Activated B cell treated with CpG ODN at 0.5 μM for 24 hours (primary cell): ENCODE measurements at places on chromosomes 4 and X. TPM values are rescaled to one million over a fixed set of nuclear protein-coding genes. Genes with fewer than 3 reads are reported as not detected.

GRCh38 chr4:17812801-17813200 is 2.0 kb downstream of the NCAPG start:
- no peak for DNase-seq
- H3K27ac ChIP-seq = no peak overlapping the region
- no peaks in the 10 kb centered on the region for H3K27me3 ChIP-seq
- peaks cover 40% of the 10 kb centered on the region for H3K4me1 ChIP-seq
- no peak overlapping the region for H3K4me3 ChIP-seq

GRCh38 chr4:165994701-165995100 is 121.7 kb downstream of the TLL1 start:
- no peak overlapping the region for H3K27ac ChIP-seq
- H3K4me1 ChIP-seq = no peaks in the 10 kb centered on the region
- H3K4me3 ChIP-seq = no peak overlapping the region
- no peaks in the 10 kb centered on the region for H3K36me3 ChIP-seq

GRCh38 chr4:98026362-98026761 is 116.9 kb downstream of the STPG2 start:
- no peaks in the 10 kb centered on the region for H3K4me1 ChIP-seq
- no peak overlapping the region for H3K27ac ChIP-seq
- H3K4me3 ChIP-seq = no peak overlapping the region
- no peaks in the 10 kb centered on the region for H3K36me3 ChIP-seq

DNA sequence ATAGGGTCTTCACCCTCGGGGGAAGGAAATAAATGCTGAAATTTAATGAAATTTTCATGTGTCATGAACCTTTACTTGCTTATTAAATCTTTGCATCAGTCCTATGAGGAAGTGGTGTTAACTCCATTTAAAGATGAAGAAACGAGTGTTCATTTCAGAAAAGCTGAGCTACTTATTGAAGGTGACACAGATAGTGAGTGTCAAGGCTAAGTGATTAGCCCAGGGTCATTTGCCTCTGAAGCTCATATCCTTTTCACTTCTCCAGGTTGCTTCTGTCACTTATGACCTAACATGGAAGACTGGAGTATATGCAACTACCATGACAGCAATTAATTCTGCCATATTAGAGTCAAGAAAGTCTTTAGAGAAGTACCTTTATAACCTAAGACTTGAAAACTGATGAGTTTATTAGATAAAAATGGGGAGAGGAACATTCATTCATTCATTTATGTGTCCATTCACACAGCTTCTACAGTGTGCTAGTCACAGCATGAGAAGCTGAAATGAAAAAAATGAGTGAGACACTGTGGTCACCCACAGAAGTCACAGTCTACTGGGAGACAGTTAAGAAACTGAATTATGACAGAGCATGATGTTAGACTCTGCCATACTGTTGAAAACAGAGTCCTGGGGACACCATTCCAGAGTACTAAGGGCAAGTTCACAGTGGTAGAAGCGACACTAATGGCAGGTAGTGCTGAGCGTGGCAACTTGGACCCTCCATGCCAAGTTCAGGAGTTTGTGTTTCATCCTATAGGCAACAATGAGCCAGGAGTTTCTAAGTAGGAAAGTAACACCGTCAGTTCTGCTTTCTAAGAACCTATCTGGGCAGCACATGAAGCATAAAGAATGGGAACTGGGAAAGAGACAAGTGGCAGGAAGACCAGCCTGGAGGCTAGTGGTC is 21.3 kb downstream of the ALPK1 start:
- no peak for DNase-seq
- peaks cover 5% of the 10 kb centered on the region for H3K36me3 ChIP-seq
- H3K4me1 ChIP-seq = peaks cover 28% of the 10 kb centered on the region
- no peaks in the 10 kb centered on the region for H3K27me3 ChIP-seq
- no peak overlapping the region for H3K4me3 ChIP-seq

DNA sequence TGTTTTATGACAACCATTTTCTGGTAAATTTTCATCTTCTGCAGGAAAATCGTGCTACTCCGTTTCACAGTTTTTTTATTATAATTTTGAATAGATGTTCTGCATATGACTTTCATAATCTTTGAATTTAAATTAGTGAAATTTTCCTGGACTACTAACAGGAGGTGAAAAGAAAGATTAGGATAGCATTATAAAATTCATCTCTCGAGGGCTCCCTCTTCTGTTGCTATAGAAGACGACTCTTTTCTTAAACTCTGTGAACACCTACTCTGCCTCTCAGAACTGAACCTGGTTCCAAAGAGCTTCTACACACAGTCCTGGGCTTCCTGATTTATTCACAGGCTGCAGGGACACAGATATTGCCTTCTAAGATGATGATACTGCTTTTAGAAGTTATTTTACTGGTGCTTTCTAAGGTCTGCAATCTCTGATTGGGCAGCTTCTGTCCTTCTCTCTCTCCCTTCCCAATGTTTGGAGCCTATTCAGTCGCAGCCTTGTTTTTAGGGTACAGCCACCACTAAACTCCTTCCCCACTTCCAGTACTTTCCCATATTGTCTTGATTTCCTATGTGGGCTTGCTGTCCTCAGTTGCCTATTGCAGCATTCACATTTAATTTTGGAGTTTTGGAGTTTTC is 10.1 kb upstream of the SAP30 start:
- no peaks in the 10 kb centered on the region for H3K4me1 ChIP-seq
- no peak overlapping the region for H3K4me3 ChIP-seq
- no peak overlapping the region for H3K27ac ChIP-seq
- H3K27me3 ChIP-seq = no peaks in the 10 kb centered on the region
- no peaks in the 10 kb centered on the region for H3K36me3 ChIP-seq
- DNase-seq = no peak

DNA sequence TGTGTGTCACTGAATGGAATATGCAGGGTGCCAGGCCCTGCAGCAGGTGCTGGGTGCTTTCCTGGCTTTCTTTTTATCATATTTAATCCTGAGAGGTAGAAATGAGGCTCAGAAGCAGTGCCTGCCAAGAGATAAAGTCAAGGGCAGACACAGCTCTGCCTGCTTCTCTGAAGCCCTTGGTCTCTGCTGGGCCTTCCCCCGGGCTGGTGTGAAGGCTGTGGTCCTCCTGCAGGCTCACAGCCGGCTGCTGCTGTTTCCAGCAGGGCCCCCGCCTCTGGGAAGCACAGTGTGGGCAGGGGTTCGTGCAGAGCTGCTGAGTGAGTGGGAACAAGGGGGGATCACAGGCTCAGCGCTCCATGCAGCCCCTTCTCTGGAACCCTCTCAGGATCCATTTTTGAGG is 49.6 kb downstream of the TBC1D14 start:
- DNase-seq = no peak
- no peak overlapping the region for H3K27ac ChIP-seq
- H3K27me3 ChIP-seq = no peaks in the 10 kb centered on the region
- H3K36me3 ChIP-seq = no peaks in the 10 kb centered on the region

DNA sequence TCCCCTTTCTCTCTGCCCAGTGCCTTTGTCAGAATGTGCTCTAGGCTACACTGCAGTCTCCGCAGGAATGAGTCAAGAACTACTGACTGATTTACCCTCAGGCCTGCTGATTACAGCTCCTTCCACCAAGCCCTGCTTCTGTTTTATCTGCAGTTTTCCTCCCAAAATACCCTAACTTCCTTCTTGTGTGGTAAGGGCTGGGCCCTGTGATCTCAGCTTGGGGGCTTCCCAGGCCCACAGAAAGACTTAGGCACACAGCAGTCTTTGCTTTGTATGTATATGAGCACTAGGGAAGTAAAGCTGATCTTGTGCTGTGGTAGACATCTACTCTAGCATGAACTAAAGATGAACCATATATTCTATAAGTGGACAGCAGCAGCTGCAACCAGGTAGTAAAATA is 18.8 kb downstream of the PAK3 start:
- no peaks in the 10 kb centered on the region for H3K4me1 ChIP-seq
- no peaks in the 10 kb centered on the region for H3K27me3 ChIP-seq
- no peak overlapping the region for H3K27ac ChIP-seq

- H3K27ac ChIP-seq = no peak overlapping the region
- no peaks in the 10 kb centered on the region for H3K36me3 ChIP-seq
- no peak overlapping the region for H3K4me3 ChIP-seq
- DNase-seq = no peak
- no peaks in the 10 kb centered on the region for H3K4me1 ChIP-seq
Observed at GRCh38 chr4:125961626-125962025, 646.9 kb downstream of the FAT4 start.

DNA sequence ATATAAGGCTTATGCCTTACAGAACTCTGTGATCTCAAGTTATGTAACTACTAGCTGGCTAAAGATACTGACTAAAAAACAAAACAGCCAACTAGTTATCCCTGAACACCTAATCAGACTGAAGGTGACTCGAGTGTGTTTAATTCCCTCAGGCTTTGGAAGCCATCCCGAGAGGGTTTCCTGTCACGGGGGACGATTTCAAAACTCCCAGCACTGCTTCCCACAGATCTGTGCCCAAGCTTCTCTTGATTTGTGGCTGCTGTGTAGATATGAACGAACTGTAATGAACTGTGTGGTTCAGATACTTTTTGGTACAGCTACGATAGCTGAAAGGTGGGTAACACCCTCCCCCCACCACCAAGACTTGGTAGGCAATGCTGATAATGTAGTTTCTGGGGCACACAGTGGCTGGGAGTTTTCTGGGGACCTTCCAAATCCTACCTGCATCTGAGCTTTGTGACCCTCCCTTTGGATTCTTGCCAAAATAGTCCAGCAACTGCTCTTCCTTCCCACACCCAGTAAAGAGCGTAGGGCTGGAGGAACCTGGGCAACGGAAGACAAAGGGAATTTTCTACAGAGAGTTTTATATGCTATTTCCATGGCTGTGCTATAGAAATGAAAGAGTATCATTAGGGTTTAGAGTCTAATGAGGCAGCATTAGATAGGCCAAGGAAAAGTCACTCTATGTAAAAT is 148.8 kb downstream of the MGST2 start:
- H3K27ac ChIP-seq = no peak overlapping the region
- no peak for DNase-seq
- peaks cover 5% of the 10 kb centered on the region for H3K27me3 ChIP-seq
- no peak overlapping the region for H3K4me3 ChIP-seq

- no peaks in the 10 kb centered on the region for H3K36me3 ChIP-seq
- peaks cover 10% of the 10 kb centered on the region for H3K27me3 ChIP-seq
- no peak for DNase-seq
- no peaks in the 10 kb centered on the region for H3K4me1 ChIP-seq
Observed at GRCh38 chr4:14985161-14985560, 17.1 kb upstream of the CPEB2 start.

- DNase-seq = no peak
- no peak overlapping the region for H3K27ac ChIP-seq
- H3K36me3 ChIP-seq = no peaks in the 10 kb centered on the region
Observed at GRCh38 chr4:152352215-152352614, 183.7 kb downstream of the FBXW7 start.

DNA sequence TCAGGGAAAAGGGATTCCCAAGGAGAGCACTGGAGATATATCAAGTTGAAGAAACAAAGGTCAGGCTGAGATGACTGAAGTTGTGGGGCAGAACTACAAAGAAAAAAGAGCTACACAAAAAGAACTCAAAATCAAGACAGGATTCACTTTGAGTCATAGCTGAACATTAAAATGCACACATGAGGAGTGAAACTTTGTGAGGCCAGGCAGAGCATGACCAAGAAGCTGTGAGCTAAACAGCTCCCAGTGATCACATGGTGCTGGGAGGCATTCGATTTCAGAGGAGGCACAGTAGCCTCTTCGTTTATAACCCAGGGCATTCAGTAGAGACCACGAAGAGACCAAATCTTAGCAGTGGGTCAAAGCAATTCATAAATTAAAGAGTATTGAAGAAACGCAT is 145.3 kb downstream of the ATRX start:
- no peak for DNase-seq
- no peaks in the 10 kb centered on the region for H3K27me3 ChIP-seq
- H3K4me1 ChIP-seq = peaks cover 4% of the 10 kb centered on the region
- H3K36me3 ChIP-seq = peaks cover 62% of the 10 kb centered on the region
- peak overlapping the region; percentile 14 for H3K27ac ChIP-seq

DNA sequence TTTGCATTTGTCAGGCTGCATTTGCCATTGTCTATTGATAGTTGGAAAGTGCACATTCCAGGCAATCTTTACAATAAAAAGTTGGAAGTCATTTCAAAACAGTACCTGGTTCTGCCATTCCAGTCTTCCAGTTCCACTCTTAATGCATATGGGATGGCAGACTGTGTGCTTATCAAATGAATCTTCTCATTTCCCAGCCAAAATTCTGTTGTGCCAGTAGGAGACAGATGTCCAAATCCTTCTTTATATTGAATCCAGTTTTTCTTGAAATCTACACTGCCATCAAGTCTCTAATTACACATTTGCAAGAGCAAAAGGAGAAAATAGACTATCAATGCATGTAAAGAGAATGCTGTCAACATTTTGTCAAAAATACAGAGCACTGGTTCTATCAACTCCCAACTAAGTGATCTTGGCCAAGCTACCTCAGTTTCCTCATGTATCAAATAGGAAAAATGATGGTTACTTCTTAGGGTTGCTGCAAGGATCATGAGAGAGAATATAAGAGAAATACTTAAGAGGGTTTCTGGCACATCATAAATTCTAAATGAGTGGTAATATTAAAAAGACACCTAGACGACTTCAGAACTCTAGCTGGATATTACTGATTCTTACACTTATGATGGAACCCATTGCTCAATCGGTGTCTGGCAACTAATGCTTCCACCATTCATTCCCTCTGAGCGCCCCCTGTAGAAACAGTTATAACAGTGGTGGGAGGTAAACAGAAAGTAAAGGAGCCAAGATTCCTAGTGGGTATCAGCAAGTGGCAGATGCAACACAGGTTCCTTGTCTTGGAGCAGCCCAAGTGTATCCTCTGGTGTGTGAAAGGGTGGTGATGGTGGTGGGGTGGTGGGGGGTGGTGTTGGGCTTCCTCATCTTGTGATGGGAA is 3.8 kb downstream of the FGG start:
- H3K4me1 ChIP-seq = no peaks in the 10 kb centered on the region
- H3K36me3 ChIP-seq = no peaks in the 10 kb centered on the region
- no peak overlapping the region for H3K27ac ChIP-seq
- H3K27me3 ChIP-seq = peaks cover 30% of the 10 kb centered on the region
- no peak for DNase-seq

GRCh38 chrX:125382889-125383288 is 63.2 kb downstream of the TEX13C start:
- H3K36me3 ChIP-seq = no peaks in the 10 kb centered on the region
- H3K4me1 ChIP-seq = no peaks in the 10 kb centered on the region
- no peaks in the 10 kb centered on the region for H3K27me3 ChIP-seq
- H3K4me3 ChIP-seq = no peak overlapping the region

GRCh38 chrX:40207626-40208025 is 109.9 kb upstream of the BCOR start:
- no peaks in the 10 kb centered on the region for H3K27me3 ChIP-seq
- H3K27ac ChIP-seq = no peak overlapping the region
- H3K4me3 ChIP-seq = no peak overlapping the region

DNA sequence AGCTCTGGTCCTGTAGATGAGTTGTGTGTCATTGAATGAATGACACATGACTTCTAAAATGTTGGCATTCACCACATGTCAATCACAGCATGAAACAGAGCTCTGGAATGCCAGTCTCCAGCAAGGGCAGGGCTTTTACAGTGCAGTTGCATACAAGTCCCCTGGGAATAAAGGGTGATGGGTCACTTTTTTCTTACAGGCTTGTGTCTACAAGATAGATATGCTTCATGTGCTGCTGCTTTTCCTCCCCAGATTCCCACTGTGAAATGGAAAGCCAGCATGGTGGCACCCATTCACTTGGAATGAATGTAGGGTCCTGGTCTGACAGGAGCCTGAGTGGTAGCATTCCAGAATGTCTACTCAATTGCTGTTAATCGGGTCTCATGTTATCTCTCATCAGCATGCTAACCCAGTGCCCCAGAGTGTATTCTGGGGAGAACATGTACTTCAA is 159.1 kb upstream of the KIT start:
- no peaks in the 10 kb centered on the region for H3K4me1 ChIP-seq
- no peak for DNase-seq
- no peak overlapping the region for H3K4me3 ChIP-seq
- H3K36me3 ChIP-seq = no peaks in the 10 kb centered on the region

The MGARP gene
- total RNA-seq = not detected in 2 replicates

The NLRP2B gene
- total RNA-seq = not detected in 2 replicates

The MAML3 gene
- 1.9 and 2.6 TPM in 2 replicates for total RNA-seq

The INTS6L gene
- 23.3 and 24.6 TPM in 2 replicates for total RNA-seq

The PNMA3 gene
- total RNA-seq = 1.2 and 1.9 TPM in 2 replicates
